ENCODE measurements at places on chromosomes 4 and X.

GRCh38 chr4:105622269-105622668 lies 69.8 kb downstream of the ARHGEF38 start:
- DNase-seq: no peak

- no peak for DNase-seq
These were observed 17.4 kb downstream of the GABRA4 start for GRCh38 chr4:46975812-46976553.

GRCh38 chr4:17230727-17231126 lies 281.2 kb downstream of the QDPR start:
- no peak for DNase-seq

- DNase-seq: no peak
These were observed 17.3 kb upstream of the SEL1L3 start for GRCh38 chr4:25879991-25880651.
